Occipital lobe (tissue), 3 donors: ENCODE measurements at places on chromosomes 5 and 9. TPM values are rescaled to one million over a fixed set of nuclear protein-coding genes. Genes with fewer than 3 reads are reported as not detected.

The FAM221B gene
- not detected for total RNA-seq

The C9orf50 gene
- total RNA-seq, result not detected

The ORM2 gene
- not detected for total RNA-seq

The ACO1 gene
- 17.0 TPM for total RNA-seq

The PRELID2 gene
- total RNA-seq, result 13.3 TPM

The ADAMTS13 gene
- total RNA-seq, result 2.2 TPM

The TMEM171 gene
- total RNA-seq, result 0.78 TPM

The ZDHHC11 gene
- 7.2 TPM for total RNA-seq

The TAF11L5 gene
- not detected for total RNA-seq

The MAML1 gene
- 9.4 TPM for total RNA-seq

The AQP7 gene
- total RNA-seq, result not detected

The LRRC19 gene
- total RNA-seq, result not detected

The FOXD4L6 gene
- total RNA-seq, result 0.31 TPM

The CLIC3 gene
- total RNA-seq, result 0.31 TPM

The LCN6 gene
- total RNA-seq, result not detected

The CORO2A gene
- total RNA-seq, result 5.1 TPM

The PLAC8L1 gene
- total RNA-seq, result not detected

The PPIC gene
- 3.1 TPM for total RNA-seq

The SLC4A9 gene
- total RNA-seq, result under 0.01 TPM

The IL17B gene
- total RNA-seq, result not detected

The PCDHA9 gene
- 18.6 TPM for total RNA-seq

The FNBP1 gene
- total RNA-seq, result 59.9 TPM

The DROSHA gene
- 62.5 TPM for total RNA-seq

The SLC46A2 gene
- not detected for total RNA-seq

The UNC13B gene
- total RNA-seq, result 12.3 TPM

The INSL6 gene
- total RNA-seq, result not detected
